ENCODE measurements at places on chromosomes 1 and 21.

GRCh38 chr1:12371053-12371452, 141.2 kb downstream of the VPS13D start:
- no peak for DNase-seq

- no peak for DNase-seq
These were observed 20.0 kb downstream of the SCYL3 start for GRCh38 chr1:169873582-169874199.

DNA sequence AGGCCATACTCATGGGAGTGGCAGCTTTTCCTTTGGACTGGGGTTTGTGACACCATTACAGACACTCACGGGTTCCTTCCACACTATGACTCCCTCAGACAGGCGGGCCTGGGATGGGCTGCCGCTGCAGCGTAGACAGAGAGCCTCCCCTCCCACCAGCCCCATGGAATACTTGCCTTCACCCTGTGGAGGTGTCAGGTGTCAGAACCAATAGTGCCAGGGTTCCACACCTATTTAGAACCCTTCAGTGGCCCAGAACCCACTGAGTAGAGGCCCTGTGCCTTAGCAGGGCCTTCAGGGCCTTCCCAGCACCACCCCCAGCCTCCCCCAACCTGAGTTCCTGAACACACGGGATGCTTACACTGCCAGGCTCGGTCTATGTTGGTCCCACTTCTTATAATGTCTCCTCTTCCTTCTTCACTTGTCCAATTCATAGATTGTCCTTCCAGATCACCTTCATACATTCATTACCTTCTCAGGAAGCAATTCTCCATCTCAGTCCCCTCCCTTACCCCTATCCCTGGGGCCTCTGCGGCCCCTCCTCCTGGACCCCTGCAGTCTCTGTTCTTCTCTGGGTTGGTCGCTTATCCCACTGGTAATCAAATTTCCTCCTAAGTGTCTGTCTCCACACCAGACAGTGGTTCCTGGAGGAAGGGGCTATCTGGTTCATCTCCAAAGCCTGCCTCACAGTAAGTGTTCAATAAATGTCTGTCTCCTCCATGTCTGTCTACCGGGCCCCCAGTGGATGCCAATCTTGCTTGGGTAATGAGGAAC, 1.4 kb upstream of the RHBG start:
- DNase-seq = no peak

DNA sequence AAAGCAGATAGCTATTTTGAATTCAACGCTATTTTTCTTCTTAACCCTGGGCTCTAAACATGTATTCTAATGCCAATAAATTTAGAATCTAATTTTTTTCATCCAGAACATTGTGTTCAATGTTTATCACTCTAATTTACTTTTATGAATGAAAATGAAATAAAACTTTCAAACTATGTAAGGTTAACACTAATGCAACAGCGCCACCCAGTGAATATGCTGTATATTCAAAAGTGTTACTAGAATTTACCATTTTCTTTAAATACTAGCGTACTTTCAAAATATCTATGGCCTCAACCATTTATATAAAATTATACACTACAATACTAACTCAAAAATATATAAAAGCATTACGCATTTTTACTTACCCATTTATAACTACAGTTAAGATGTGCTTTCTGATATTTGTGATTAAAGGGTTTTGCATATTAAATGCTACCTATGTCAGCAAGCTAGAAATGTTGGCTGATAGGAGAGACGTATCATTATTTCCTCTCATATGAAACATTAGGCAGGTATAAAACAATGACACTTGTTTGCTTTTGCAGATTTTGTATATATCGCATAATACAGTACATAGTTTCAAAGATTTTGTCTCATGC, 5.9 kb upstream of the NUF2 start:
- peak; percentile 44 for DNase-seq

- DNase-seq = no peak
These were observed 7.4 kb downstream of the OR2T10 start for GRCh38 chr1:248590055-248590454.

DNA sequence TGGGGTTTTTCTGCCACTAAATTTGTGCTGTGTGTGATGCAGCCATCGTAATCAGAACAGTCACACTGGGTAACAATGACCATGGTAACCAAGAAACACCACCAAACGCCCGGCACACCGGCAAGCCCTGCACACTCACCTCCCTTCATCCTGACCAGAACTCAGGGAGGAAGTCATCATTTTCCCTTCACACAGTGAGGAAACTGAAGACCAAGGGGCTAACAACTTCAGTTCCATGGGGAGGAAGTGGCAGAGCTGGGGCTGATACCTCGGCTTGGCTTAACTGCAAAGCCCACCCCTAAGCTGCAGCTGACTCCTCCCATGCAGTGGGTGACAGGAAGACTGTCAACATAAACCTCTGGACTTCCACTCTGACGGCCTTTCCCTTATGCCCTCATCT, 69.3 kb upstream of the BCAR3 start:
- no peak for DNase-seq
